ENCODE measurements at places on chromosomes 3 and 15.

- no peak for DNase-seq
Measured at GRCh38 chr3:160953686-160954085, 151.5 kb downstream of the B3GALNT1 start.

GRCh38 chr3:5160321-5160720, 27.2 kb upstream of the EDEM1 start:
- no peak for DNase-seq

DNA sequence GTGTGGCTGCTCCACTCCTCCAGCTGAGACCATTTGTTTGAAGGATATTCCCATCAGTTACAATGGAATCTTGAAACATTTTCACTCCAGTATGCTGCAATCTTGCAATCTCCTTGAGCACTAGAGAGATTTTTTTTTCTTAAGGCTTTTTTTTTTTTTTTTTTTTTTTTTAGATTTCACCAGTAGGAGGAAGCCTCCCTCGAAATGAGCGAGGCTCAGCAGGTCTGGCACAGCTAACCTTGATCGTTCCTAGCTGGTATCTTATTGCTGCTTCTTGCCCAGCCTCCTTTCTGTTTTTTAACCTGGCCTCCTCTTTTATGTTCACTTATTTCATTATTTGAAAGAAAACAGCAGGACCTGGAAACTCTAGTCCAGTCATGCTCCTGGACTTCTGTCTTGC, 48.1 kb downstream of the RAP2B start:
- DNase-seq, result no peak

GRCh38 chr3:149554826-149555225, 80.3 kb downstream of the TM4SF4 start:
- no peak for DNase-seq

DNA sequence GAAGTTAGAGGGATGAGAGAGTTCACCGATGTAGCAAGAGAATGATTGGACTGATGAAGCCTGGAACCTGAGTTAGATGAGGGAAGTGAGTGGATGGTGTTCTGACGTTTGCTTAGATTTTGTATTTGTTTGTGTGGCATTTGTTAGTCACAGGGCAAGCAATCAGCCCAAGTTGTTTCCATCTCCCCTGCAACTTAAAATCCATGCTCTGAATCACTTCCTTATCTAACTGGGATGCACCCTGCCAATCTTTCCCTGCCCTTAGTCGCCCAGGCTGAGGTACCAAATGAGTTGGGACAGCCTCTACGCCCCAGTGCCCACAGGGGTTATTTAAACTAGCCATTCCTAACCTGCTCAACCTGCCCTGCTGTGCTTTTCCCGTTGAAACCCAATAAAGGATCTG, 12.6 kb downstream of the PAQR5 start:
- DNase-seq, result no peak

DNA sequence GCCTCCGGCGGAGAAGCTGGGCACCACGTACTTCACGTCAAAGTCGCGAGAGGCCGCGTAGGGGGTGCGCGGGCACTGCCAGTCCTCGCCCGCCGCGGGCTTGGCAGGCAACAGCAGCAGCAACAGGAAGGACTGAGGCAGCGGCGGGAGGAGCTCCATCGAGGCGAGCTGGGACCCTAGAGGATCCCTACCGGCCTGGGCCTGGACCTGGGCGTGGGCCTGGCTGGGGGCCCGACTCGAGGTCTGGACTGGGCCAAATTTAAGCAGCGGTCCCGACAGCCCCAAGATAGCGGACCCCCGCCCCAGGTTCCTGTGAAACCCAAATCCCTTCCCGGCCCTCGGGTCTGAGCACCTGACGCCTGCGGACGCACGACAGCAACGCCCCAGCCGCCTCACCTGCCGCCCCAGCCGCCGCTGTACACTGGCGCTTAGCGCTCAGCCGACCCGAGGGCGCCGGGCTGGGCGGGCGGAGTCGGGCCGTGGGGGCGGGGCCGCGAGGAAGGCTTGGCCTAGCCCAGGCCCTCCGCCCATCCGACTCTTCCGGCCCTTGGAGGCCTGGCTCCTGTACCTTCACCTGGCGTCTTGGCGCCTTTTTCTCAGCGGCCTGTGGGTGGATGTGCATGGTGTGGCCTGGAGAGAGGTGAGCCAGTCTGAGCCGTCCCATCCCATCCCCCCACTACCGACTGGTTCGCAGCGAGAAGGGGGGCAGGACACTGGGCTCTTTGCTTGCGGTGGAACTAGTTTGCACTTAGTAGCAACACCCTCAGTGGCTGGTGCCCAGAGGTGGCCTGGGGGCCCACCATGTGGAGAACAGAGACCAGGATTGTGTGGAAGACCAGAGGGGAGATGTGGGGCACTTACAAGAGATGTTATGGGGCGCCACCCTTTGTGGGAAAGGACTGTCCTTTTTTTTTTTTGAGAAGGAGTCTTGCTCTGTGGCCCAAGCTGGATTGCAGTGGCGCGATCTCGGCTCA, at the start of gene MST1R:
Gene MST1R, minus strand, starts transcription at position 423 of the 974 bp plus-strand sequence. Its CDS starts 264 bp downstream, at position 159.
- peak; percentile 87 for DNase-seq

- no peak for DNase-seq
Measured at GRCh38 chr3:62962714-62963113, 87.5 kb upstream of the CADPS start.

DNA sequence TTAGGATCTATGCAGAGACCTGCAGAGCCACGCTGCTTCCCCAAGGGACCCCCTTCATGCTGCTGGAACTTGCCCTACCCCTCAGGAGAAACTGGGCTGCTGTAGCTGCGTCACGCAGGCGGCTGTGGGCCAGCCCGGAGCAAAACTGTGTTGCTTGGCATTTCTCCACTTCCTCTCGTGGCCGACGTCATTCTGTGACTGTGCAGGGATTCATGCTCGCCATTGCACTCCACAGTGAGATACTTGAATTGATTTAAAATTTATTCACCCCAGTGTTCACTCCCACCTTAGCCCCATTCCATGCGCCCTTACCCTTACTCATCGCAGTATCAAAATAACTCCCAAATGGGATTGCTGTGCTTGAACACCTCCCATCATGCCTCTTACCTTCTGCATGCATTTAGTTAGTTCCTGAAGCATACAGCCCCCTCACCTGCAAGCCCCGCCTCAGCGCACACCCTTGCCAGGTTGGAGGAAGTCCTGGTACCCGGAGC, 45.7 kb downstream of the TMEM44 start:
- DNase-seq, result peak; percentile 73

DNA sequence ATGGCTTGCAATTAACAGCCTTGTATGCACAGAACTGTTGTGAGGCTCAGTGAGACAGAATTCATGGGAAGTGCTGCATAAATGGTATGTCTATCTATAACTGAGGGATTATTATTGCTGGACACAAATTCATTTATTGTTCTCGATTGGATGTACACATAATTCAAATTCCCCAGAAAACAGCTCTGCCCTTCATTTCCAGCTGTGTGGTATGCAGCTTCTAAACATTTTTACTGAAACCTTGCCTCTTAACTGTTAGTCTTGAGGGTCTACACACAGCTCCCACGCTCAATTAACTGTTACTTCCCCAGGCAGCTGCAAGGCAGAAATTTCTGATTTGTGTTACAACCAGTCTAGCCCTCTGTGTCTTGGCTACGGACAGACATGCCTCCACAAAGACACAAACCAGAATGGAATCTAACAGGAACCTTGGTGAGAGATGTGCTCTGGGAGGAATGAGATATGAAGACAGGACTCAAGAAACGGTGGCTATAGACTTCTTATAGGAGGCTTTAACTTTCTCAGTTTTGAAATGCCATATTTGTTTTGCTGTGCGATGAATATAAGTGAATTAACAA, 139.7 kb upstream of the TBL1XR1 start:
- no peak for DNase-seq

DNA sequence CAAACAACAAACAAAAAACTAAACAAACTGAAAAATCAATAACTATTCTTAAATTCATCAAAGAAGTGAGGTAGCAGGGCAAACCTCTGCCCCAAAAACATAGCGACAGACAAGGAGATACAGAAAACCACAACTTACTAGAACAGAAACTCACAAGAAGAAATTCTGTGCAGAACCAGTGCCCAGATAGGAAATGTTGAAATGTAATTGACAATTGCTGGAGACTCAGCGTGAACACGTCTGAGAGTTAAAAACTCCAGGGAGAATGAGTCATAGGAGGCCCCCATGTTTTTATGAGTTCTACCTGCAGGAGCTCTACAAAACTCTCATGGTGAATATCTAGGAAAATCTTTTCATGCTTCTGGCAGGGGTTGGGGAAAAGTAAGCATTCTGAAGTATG, 95.5 kb upstream of the SETMAR start:
- DNase-seq, result no peak

DNA sequence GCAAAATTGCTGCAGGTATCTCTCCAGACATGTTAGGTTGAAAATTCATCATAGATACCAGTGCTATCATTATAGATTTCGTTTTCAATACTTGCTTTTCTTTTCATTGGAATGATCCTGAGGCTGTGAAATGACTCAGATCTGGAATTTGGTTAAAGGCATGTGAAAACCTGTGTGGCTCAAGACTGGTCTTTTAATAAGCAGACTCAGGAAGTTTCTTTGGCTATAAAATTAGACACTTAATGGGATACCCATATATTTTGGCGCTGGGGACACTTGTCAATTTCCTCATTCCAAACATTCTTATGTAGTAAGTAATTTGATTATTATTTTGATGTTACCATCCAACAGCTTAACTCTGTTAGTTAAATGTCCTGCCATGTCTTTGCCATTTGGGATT, 1041.1 kb upstream of the GBE1 start:
- DNase-seq, result no peak

DNA sequence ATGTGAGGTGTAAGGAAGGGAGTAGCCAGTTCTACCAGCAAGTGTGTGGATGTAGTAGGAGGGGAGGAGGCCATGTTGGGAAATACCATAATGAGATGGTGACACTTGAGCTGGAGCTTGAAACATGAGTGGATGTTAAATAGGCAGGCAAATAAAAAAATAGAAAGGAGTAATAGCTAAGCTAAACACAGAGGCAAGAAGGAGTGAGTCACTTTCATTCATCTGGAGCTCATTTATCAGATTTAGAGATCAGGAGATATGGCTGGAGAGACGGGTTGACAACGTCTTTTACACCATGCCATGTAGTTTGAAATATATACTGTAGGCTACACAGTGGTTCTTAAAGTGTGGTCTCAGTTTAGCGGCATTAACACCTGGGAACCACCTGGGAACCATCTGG, 390.5 kb downstream of the DIPK2A start:
- no peak for DNase-seq

DNA sequence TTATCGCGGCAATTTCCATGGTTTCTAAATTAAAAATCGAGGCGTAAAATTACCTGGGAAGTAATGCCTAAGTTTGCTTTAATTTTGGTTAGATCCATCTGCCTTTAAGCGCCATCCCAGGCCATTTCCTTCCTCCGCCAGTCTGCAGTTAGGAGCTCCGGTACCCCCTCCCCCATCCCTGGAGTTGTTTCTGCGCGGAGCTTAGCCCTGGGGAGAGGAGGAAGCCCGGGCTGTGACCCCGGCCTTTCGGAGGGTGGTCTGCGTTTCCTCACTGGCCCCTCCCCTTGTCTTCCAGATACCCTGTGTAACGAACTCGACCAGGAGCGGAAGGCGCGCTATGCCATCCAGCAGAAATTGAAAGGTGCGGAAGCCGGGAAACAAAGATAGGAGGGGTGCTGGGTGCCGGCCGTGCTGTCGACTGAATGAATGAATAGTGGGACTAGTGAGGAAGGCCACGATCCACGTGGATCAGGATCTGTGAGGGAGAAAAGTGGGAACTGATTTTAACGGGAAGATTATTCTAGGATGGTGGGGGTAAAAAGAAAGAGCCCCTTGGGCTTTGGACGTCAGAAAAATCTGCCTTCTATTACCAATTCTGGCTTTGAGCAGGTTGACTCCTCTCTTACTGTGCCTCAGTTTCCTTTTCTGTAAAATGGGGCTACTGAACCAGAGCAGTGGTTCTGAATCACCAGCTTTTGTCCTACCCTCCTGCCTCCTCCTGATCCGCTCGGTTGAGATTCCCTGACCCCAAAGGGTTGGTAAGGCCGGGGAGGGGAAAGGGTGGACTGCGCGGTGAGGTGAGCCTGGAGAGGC, 6.7 kb downstream of the RNU6-1 start:
- no peak for DNase-seq

DNA sequence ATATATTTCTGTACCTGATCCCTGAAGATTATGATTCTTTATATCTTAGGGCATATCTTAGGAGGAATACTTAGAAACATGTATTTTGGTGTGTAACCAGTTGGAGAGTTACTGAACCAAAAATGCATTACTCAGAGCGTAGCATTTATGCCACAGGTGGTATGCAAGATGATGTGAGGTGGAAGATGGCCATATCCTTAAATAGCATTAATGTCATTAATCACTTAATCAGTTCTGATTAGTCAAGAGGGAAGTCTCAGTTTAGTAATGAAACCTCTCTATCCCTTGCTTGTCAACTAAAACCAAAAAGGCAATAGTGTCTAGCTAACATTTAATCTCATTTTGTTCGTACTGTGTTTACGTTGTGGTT, 130.5 kb upstream of the PHLDB2 start:
- DNase-seq, result no peak

DNA sequence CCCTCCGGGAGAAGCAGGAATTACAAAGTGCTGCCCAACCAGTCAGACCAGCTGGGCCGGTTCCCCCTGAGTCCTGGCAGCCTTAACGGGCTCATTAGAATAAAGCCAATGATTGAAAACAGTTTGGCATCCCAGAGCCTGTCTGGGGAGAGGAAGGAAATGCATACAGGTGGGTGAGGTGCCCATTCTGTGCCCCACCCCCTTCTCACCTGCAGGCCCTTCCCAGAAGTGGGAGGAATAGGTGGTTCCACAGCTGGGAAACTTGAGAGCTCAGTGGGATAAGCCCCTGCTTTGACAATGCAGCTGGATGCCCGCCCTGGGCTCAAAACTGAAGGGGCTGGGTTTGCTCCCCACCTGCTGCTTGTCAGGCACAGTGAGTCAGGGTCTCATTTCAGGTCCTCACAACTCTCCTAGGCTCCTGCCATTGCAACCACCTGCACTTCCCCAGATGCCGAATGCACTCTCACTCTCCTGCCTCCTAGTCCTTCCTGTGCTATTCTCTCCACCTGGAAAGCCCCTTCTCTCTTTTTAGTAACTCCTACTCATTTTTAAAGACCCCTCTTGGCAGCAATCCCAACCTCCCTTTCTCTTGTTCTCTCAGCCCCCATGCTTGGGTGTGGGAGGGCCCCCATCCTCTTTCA, 5.5 kb upstream of the BUB1B start:
- DNase-seq, result no peak

DNA sequence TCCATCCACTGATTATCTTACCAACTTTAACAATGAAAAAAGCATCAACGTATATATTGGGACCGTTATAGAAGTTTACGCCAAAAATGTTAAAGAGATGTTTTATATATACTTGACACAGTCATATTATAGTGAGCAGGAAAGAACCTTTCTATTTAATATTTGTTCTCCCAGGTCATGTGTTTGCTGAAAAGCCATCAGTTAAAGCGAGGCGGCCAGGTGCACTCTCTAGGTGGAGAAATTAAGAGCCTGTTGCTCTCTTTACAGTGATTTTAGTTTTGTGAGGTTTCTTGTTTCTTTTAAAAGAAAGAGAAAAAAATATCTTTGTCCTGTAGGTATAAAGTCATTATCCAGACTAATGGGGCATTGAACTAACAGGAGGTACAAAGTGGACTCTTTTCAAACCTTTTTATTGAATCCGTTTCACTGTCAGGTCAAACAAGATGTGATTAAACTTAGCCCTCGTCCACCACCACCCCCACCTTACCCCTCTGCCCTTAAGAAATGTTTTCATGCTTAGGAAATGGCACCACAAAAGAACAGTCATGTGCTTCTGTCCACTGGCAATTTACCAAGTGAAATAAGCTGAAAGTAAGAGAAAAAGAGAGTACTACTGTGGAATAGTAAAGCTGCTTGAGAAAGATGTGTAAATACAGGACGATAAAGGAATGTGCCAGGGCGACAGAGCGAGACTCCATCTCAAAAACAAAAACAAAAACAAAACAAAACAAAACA, 279.9 kb downstream of the PTPRG start:
- no peak for DNase-seq
